ENCODE measurements at places on chromosomes 1 and 21. TPM values are rescaled to one million over a fixed set of nuclear protein-coding genes. Genes with fewer than 3 reads are reported as not detected.

The CDC7 gene
- 3.3 TPM for total RNA-seq

The RGS13 gene
- total RNA-seq: 0.14 TPM

The TNFRSF25 gene
- total RNA-seq: 2.0 TPM

The OR2L3 gene
- total RNA-seq: not detected

The PPIE gene
- total RNA-seq: 41.5 TPM

The WNT9A gene
- total RNA-seq: 0.37 TPM

The RPE65 gene
- not detected for total RNA-seq

The SLC45A3 gene
- total RNA-seq: 2.1 TPM

The LCE1A gene
- not detected for total RNA-seq

The CFHR4 gene
- not detected for total RNA-seq

The HAX1 gene
- total RNA-seq: 137 TPM

The ATP1A2 gene
- total RNA-seq: 0.65 TPM

The FCAMR gene
- not detected for total RNA-seq

The PLPPR5 gene
- total RNA-seq: not detected

The SPSB1 gene
- 16.6 TPM for total RNA-seq

The KRTAP19-1 gene
- total RNA-seq: not detected

The OR14K1 gene
- total RNA-seq: not detected

Measured in smooth muscle cell of bladder (primary cell).